ENCODE measurements at places on chromosomes 1 and 21.

DNA sequence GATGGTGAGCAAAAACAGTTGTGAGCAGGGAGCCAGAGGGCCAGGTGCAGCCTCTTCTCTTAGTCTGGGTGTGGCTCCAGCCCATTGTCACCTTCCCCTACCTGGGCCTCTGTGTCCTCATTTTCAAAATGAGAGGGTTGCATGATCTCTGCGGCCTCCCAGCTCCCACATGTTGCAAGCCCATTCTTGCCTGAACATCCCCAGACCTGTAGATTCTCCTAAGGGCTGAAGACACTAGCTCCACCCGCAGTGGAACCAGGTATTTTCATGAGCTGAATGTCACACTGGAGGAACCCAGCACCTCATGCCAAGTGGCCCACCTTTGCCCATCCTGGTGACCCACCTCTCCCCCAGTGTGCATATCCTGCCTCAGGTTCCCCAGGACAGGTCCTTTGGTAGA lies 12.3 kb downstream of the IKBKE start:
- DNase-seq = no peak

DNA sequence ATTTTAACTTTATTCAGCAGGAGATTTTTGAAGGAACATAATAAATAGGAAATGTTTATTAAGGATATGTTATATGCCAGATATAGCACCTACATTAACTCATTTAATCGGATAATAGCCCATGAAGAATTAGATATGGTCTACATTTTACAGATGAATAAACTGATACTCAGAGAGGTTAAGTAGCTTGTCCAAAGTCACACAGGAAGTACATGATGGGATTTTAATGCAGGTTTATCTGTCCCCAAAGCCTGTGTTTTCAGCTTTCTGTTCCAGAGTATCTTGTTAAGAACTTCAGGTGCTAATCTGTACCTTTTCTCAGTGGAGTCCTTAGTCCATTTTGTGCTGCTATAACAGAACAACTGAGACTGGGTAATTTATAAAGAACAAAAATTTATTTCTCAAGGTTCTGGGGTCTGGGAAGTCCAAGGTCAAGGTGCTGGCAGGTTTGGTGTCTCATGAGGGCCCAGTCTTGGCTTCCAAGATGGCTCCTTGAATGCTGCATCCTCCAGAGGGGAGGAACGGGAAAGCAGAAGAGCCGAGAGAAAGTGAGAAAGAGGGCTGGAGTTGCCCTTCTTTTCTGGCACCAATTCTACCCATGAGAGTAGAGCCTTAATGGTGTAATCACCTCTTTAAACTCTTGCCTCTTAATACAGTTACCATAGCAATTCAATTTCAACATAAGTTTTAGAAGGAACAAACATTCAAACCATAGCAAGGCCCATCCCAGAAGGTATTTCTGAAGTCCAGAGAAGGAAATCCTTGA lies 17.3 kb downstream of the C1orf21 start:
- DNase-seq = no peak

DNA sequence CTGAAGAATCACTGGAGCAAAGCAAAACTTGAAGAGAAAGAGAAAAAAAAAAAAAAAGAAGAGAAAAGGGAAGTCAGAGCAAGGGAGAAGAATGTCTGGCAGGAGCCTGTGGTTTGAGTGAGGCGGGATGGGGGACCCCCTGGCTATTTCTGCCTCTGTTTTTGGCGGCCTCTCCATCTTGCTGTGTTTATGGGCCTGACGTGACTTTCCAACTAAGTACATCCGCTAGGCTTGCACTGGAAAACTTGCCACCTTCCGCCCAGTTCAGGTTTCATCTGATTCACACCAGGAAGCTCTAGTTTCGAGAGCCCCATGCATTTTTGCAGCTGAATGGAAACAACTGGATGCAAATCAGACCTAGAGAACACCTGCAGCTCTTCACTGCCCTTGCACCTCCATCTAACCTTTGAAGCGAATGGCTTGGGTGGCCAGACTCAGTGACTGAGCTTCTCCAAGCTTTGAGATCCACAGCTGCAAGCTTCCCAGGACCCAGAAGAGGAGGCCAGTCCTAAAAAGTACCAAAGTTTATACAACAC lies 28.0 kb downstream of the TBX15 start:
- DNase-seq = no peak

DNA sequence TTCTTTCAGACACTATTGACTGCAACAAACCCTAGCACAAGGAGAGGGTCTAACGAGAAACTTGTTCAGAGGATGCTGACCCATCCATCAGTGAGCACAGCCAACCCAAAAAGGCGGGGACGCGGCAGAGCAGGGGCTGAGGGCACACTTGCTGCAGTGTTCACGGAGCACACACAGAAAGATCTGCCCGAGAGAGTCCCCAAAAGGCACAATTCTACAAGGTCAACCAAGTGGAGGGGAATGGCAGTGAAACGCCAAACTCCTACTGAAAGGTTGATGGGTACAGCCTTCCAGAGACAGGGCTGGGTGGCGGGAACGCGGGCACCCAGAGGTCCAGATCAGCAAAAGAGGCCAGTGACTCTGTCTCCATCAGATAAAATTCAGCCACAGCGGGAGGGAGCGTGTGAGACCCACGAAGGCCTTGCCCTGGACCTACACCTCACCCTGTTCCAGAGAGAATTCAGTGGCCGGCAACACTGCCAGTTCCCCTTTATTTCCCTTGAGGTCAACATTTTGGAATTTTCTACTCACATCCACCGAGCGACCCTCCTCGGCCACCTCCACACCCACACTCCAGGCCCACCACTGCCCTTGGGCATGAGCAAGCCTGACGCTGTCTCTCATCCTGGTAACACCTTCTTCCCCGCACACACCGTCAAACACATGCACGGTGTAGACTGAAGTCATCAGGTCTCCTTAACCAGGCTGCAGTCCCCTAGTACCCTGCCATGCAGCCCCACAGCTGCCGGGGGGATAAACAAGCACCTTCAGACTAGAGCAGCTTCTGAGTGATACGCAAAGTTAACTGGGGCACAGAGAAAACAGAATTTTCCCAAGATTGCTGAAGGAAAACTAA lies 5.5 kb downstream of the GNG4 start:
- DNase-seq = no peak

- no peak for DNase-seq
These were observed 33.5 kb upstream of the LHX4 start for GRCh38 chr1:180196436-180197003.

DNA sequence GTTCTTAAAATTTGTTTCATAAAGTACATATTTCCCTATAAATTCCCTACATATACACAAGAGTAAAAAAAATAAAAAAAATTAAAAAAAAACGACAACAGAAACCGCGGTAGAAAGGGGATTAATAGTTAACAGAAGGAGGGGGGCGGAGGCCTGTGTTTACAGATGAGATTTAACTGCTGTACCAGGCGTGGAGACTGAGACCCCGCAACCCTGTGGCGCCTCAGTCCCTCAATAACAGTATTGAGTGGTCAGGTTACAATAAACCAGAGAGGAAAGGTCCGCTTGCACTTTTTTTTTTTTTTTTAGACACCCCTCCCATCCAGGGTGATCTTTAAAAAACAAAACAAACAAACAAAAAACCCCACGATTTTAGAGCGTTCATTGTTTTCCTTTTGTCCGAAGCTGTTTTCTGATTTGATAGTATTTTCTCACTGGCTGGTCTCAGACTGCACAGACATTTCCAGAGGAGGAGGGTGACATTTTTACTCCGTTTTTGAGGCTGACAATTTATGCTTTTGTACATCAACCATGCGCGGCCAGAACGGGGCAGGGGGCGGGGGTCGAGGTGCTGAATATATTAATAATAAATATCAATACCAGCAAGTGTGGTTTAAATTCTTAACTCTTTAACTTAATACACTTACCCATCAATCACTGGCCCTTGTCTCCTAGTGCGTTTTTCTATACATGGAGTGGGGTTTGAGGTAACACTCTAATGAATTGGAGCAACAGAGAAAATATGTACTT lies 1223.9 kb downstream of the BRINP3 start:
- no peak for DNase-seq

- no peak for DNase-seq
These were observed 4.2 kb downstream of the RNPC3 start for GRCh38 chr1:103529746-103530145.

DNA sequence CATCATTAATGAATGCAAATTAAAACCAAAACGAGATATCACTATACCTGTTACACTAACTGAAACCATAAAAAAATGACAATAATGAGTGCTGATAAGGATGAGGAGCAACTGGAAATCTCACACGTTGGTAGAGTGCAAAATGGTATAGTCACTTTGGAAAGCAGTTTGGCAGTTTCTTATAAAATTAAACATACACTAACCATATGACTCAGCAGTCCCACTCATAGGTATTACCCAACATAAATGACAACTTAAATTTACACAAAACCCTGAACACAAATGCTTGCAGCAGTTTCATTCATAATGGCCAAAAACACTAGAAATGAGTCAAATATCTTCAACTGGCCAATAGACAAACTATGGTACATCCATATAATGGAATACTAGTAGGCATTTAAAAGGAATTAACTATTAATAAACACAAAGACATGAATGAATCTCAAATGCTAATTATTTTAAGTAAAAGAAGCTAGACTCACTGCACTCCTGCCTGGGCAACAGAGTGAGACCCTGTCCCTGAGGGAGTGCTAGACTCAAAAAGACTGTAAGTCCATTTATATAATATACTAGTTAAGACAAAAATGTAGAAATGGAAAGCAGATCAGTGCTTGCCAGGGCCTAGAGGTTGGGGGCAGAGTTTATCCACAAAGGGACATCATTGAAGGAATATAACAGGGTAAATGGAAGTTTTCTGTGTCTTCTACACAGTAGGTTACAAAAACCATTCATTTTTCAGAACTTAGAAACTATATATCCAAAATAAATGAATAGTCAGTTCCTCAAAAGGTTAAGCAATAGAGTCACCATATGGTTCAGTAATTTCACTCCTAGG lies 77.4 kb downstream of the EIF4G3 start:
- DNase-seq = no peak
